ENCODE measurements at places on chromosomes 5 and 9.
A peak's percentile ranks its signal among the peaks of the same experiment; 100 is the strongest.

- peak; percentile 68 for DNase-seq
These were observed 84.2 kb upstream of the PCSK1 start for GRCh38 chr5:96517295-96517694.

GRCh38 chr5:116765441-116765840, 190.8 kb upstream of the SEMA6A start:
- DNase-seq: no peak

GRCh38 chr5:78779262-78779661, 130.7 kb upstream of the LHFPL2 start:
- no peak for DNase-seq

DNA sequence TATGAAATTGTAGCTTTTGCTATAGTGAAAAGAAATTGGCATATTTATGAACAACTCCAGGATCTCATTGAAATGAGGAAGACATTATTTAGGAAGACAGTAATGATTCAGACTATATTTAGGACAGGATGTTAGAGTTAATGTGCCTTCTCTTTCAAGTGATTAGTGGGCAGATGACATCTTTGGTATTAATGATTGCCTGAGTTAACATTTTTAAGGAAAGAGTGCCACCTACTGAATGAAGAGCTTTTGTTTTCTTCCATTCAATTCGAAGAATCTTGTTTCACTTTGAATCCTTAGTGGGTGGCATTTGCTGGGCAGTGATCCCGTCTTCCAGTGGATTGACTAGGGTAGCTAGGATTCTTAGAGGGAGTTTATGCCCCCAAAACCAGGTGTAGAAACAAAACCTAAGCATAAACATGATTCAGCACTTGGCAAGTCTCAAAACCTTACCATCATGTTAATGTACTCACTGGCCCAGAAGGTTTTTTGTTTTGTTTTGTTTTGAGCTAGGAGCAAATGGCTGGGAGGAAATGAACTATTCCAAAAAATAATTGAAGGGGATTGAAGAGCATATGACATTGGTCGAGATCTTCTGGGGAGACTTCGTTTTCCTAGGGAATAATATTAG, 23.2 kb downstream of the MAP3K1 start:
- DNase-seq: peak; percentile 16

- no peak for DNase-seq
These were observed 44.1 kb upstream of the CEMIP2 start for GRCh38 chr9:71812385-71812784.

GRCh38 chr9:76610011-76610352, 151.0 kb downstream of the GCNT1 start:
- DNase-seq: no peak

DNA sequence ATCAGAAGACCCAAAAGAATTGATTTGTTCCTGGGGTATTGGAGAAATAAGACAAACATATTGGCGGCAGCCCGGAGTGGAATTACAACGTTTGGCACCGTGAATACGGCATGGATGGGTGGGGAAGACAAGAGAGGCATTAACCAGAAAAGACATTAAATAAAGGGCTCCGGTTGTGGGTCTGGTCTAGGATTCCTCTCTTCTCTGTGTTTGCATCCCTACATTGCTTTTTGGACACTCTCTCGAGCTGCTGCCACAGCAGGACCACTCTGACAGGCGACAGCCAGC, 138.7 kb upstream of the PALM2AKAP2 start:
- no peak for DNase-seq

DNA sequence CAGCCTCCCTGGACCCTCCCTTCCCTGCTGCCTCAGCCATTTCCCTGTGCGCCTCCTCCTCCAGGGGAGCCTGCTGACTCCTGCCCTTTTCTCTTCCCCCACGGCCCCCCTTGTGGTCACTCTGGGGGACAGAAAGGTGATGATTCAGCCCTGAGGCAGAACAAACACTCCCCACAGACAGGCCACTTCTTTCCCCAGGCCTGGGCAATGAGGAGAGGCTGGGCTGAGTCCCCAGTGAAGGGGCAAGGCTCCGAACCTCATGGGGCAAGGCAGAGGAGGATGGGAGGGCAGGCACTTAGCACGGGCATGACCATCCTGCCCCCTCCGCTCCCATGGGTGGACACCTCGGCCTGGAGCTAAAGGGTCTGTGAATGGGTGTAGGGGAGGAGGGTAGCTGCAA, 21.0 kb downstream of the CSF1R start:
- no peak for DNase-seq

- no peak for DNase-seq
These were observed 272 bp downstream of the ANAPC2 start for GRCh38 chr9:137188086-137188489.

GRCh38 chr9:5008202-5008601, 23.1 kb downstream of the JAK2 start:
- DNase-seq: no peak

- DNase-seq: no peak
These were observed 174.2 kb upstream of the TBC1D2 start for GRCh38 chr9:98429613-98430012.

GRCh38 chr5:174675916-174676315, 48.5 kb upstream of the MSX2 start:
- no peak for DNase-seq

GRCh38 chr9:124853605-124854143, 414 bp downstream of the WDR38 start:
- no peak for DNase-seq

- DNase-seq: no peak
These were observed 83.0 kb upstream of the TTC23L start for GRCh38 chr5:34755926-34756325.

GRCh38 chr5:92945605-92946097, 635.4 kb downstream of the NR2F1-AS1 start:
- DNase-seq: no peak
